AG09319 (cell line): ENCODE measurements at places on chromosomes 6 and 20.

DNA sequence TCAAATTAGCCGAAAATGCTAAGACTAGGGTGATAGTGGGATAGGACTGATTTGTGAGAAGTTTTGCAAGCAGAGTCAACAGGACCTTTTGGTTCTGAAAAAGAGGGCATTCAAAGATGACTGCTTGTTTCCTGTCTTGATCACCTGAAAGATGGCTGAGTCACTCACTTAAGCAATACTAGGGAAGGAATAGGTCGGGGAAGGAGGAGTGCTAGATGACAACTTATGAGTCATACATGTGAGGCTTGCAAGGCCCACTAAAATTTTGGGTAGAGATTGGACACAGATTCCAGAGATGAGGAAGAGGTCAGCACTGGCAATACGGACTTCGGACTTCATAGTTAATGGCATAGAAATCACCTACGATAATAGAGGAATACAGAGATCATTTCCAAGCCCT is 89.2 kb downstream of the FAM83B start:
- no peak for DNase-seq

DNA sequence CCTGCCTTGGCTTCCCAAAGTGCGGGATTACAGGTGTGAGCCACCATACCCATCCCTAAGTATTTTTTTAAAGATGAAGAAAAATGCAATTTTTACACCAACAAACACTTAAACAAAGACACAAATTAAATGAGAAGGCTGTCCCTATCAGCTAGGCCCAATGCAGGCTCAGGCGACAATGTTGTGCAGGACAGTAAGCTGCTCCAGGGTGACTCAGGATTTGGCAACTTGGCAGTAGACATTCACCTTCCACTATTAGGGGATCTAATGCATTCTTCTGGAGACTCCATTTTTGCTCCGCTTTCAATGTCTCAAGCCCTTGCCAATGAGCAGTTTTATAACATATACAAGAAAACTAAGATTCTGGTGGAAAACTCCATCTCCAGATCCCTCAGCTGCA is 19.7 kb downstream of the NDRG3 start:
- no peak for DNase-seq

- DNase-seq, result no peak
Measured at GRCh38 chr6:24536466-24536865, 41.7 kb downstream of the ALDH5A1 start.

DNA sequence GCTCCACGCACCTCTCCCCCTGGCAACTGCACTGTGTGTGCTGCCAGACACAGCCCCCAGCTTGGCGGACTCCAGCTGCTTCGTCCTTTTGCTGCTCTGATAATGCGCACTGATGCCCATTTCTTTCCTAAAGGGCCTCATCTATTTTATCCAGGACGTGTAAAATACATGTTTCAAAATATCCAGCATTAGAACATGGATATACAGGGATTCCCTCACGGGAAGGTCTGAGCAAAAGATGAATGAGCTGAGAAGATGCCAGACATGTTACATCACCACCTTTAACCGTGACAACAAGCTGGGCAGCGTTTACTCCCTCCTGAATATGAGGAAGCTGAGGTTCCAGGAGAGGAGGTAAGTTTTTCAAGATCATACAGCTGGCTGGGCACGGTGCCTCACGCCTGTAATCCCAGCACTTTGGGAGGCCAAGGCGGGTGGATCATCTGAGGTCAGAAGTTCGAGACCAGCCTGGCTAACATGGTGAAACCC is 32.8 kb downstream of the TNXB start:
- DNase-seq, result no peak

- no peak for DNase-seq
Measured at GRCh38 chr20:53330601-53331140, 263.0 kb downstream of the ZNF217 start.

- DNase-seq, result no peak
Measured at GRCh38 chr6:164121527-164121926, 707.0 kb downstream of the QKI start.

- no peak for DNase-seq
Measured at GRCh38 chr6:129634411-129635230, 75.4 kb downstream of the ARHGAP18 start.

GRCh38 chr6:122995921-122996793 is at the start of gene CLVS2:
CLVS2 (plus strand) TSS chr6:122996235; CDS start chr6:122997778, 1,543 bp downstream.
- DNase-seq, result no peak
